ENCODE measurements at places on chromosomes 4 and X.

- no peaks in the 10 kb centered on the region for H3K27me3 ChIP-seq
- H3K4me3 ChIP-seq = no peak overlapping the region
- peak overlapping the region; percentile 96 for H3K27ac ChIP-seq
These were observed 229.6 kb upstream of the PGRMC2 start for GRCh38 chr4:128517096-128517738.

DNA sequence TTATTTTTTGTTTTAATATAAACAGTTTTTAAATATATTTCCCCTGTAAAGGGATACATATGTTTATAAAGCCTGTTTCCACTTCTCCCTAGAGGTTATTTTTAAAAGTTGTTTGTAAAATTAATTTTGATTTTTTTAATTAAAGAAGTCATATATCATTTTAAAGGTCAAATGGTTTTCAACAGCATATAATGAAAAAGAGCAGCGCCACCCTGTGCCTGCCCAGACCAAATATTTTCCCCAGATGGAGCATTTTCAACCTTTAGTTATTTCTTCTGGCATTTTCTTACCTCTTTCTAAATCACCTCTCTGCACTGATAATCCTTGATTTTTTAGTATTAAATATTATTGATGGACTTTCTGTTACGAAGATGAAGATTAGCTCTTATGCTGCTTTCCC lies 21.0 kb downstream of the MSX1 start:
- no peak overlapping the region for H3K4me3 ChIP-seq
- no peaks in the 10 kb centered on the region for H3K4me1 ChIP-seq
- H3K36me3 ChIP-seq = no peaks in the 10 kb centered on the region
- no peak overlapping the region for H3K27ac ChIP-seq
- no peak for DNase-seq

GRCh38 chr4:86916392-86916791 lies 18.4 kb upstream of the AFF1 start:
- DNase-seq = no peak
- H3K27me3 ChIP-seq = no peaks in the 10 kb centered on the region
- H3K4me3 ChIP-seq = no peak overlapping the region
- H3K36me3 ChIP-seq = no peaks in the 10 kb centered on the region
- H3K27ac ChIP-seq = no peak overlapping the region

DNA sequence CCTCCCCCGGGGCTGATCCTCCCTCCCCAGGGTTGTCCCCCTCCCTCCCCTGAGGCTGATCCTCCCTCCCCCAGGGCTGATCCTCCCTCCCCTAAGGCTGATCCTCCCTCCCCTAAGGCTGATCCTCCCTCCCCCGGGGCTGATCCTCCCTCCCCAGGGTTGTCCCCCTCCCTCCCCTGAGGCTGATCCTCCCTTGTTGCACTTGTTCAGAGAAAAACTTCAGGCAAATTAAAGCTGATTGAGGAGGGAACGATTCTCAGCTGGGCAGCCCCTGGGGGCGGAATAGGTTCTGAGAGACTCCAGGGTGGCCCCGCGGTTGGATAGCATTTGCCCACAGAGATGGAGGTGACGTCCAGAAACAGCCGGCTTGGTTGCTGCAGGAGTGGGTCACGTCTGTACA lies 110.7 kb upstream of the ADRA2C start:
- no peak overlapping the region for H3K27ac ChIP-seq
- H3K4me1 ChIP-seq = peaks cover 7% of the 10 kb centered on the region
- peaks cover 11% of the 10 kb centered on the region for H3K27me3 ChIP-seq
- no peak overlapping the region for H3K4me3 ChIP-seq

DNA sequence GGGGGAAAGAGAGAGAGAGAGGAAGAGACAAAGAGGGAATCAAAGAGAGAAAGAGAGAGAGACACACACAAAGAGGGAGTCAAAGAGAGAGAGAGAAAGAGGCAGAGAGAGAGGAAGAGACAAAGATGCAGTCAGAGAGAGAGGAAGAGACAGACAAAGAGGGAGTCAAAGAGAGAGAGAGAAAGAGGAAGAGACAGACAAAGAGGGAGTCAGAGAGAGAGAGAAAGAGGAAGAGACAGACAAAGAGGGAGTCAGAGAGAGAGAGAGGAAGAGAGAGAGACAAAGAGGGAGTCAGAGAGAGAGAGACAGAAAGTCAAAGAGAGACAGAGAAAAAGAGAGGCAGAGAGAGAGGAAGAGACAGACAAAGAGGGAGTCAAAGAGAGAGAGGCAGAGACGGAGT lies 45.5 kb downstream of the MAGEA9 start:
- H3K36me3 ChIP-seq = no peaks in the 10 kb centered on the region
- no peak overlapping the region for H3K4me3 ChIP-seq
- H3K4me1 ChIP-seq = no peaks in the 10 kb centered on the region
- no peak overlapping the region for H3K27ac ChIP-seq
- DNase-seq = no peak

- no peak overlapping the region for H3K4me3 ChIP-seq
- no peak overlapping the region for H3K27ac ChIP-seq
- H3K27me3 ChIP-seq = no peaks in the 10 kb centered on the region
- H3K4me1 ChIP-seq = no peaks in the 10 kb centered on the region
- no peaks in the 10 kb centered on the region for H3K36me3 ChIP-seq
These were observed 939.8 kb downstream of the GLUD2 start for GRCh38 chrX:121987163-121987562.

- H3K36me3 ChIP-seq = no peaks in the 10 kb centered on the region
- H3K27me3 ChIP-seq = no peaks in the 10 kb centered on the region
- no peak for DNase-seq
- no peaks in the 10 kb centered on the region for H3K4me1 ChIP-seq
- no peak overlapping the region for H3K4me3 ChIP-seq
- no peak overlapping the region for H3K27ac ChIP-seq
These were observed 897.5 kb upstream of the AGA start for GRCh38 chr4:178339769-178340168.

DNA sequence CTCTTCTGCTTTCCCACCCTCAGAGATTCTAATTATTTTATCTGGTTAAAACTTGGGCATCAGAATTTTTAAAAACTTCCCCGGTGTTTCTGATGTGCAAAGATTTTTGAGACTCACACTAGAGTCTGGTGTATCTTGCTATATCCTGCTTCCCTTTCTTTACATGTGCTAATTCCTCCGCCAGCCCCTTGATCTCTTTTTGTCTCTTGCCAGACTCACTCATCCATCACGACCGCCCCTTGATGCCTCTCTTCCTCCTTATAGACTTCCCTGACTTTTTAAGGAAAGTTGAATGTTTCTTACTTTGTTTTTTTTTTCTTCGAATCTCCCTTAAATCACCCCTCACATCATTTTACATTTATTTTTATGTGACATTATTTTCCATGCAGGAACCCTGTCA lies 274.9 kb upstream of the PITX2 start:
- H3K36me3 ChIP-seq = no peaks in the 10 kb centered on the region
- H3K27me3 ChIP-seq = no peaks in the 10 kb centered on the region
- H3K4me1 ChIP-seq = no peaks in the 10 kb centered on the region
- H3K27ac ChIP-seq = no peak overlapping the region
- DNase-seq = no peak

DNA sequence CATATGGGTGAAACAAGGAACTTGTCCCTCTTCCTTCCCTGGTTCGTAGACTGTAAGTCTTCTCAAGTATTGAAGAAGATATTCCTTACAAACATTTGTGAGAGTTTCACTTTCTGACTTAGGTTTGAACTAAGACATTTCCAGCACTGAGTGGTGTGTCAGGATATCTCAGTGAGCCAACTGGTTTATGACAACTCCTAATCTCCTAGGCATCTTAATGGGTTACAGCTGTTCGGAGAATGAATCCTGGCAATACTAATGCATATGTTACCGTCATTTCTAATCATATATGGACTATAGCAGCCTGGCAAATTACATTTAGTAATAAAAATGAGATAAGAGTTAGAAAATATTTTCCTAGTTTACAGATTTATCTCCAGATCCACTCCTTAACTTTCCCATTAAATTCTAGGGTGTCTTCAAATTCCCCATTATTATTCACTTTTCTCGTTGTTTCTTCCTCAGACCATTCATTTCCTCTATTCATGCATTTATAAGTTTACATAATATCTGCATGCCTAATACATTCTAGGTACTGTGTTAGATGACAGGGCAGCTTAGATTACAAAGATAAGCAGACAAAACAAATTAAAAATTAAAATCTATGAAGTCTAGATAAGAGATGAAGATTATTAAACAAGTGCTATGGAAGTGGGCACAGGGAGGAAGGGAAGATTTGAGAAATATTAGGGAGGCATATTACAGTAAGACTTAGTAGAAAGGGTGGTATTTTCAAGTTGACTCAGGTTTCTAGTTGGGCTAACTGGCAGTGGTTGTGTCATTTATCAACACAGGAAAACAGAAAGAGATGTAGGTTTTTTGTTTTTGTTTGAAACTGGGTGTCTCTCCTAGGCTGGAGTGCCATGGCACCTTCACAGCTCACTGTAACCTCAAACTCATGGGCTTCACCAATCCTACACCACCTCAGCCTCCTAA lies 173.9 kb downstream of the WDFY3 start:
- no peak overlapping the region for H3K4me3 ChIP-seq
- no peaks in the 10 kb centered on the region for H3K4me1 ChIP-seq
- no peak for DNase-seq
- no peak overlapping the region for H3K27ac ChIP-seq

DNA sequence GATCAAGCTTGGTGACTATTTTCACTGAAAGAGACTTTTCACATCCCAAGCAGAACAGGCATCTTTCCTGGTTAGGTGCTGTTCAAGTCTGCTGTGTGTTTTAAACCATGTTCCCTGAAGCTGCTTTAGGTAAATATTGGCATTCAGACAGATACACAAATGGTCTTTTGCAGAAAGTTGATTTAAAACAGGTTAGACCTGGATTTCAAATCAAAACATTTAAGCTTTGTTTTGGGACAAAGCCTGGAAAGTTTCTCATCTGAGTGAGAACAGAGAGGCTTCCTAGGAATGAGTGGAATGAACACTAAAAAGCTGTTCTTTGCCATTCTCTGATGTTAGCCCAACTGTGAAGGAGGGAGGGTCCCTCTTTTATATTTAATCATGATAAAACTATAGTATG lies 10.1 kb downstream of the ANXA3 start:
- no peaks in the 10 kb centered on the region for H3K36me3 ChIP-seq
- H3K27ac ChIP-seq = peak overlapping the region; percentile 72
- peaks cover 66% of the 10 kb centered on the region for H3K4me1 ChIP-seq
- no peak for DNase-seq
- H3K4me3 ChIP-seq = no peak overlapping the region
- no peaks in the 10 kb centered on the region for H3K27me3 ChIP-seq

DNA sequence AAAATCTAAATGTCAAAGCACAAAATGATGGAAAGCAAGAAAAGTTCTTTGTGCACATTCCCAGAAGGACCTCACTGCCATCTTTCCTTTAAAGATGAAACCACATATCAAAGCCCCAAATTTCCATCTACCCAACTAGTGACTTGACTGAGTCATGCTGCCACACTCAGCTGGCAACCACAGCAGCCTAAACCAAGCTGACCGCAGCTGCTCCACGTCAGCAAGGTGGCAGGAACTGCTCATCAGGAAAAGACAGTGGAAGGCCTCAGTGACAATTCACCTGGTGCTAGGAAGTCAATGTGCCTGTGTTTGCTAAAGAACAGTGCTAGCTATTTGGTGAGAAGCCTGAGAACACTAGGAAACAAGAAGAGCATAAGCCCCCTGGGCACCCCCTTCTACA lies 26.1 kb downstream of the ACOX3 start:
- H3K27ac ChIP-seq = no peak overlapping the region
- no peak overlapping the region for H3K4me3 ChIP-seq
- H3K4me1 ChIP-seq = no peaks in the 10 kb centered on the region
- H3K36me3 ChIP-seq = no peaks in the 10 kb centered on the region
- no peak for DNase-seq

DNA sequence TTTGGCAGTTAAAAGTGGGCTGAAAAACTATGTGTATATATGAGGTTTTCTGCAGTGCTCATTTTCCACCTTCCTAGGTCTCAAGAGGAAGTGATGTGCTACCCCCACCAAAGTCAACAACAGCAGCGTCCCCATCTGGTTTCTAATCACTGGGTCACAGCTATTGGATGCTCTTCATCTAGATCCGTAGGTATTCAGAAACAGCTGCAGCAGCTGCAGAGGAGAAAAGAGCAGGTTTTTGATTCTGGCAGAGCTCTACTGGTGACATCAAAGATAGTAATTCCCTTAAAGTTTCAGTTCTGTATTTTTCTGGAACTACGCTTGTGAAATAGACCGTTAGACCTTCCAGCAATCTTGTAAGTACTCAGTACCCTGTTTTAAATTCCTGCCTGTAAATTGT lies 5.8 kb upstream of the GUCY2F start:
- H3K27ac ChIP-seq = no peak overlapping the region
- no peaks in the 10 kb centered on the region for H3K36me3 ChIP-seq
- no peaks in the 10 kb centered on the region for H3K4me1 ChIP-seq
- H3K4me3 ChIP-seq = no peak overlapping the region
- DNase-seq = no peak

- no peak for DNase-seq
- no peak overlapping the region for H3K4me3 ChIP-seq
- no peaks in the 10 kb centered on the region for H3K27me3 ChIP-seq
- no peak overlapping the region for H3K27ac ChIP-seq
These were observed 124.2 kb downstream of the CAMK2D start for GRCh38 chr4:113637363-113637762.

DNA sequence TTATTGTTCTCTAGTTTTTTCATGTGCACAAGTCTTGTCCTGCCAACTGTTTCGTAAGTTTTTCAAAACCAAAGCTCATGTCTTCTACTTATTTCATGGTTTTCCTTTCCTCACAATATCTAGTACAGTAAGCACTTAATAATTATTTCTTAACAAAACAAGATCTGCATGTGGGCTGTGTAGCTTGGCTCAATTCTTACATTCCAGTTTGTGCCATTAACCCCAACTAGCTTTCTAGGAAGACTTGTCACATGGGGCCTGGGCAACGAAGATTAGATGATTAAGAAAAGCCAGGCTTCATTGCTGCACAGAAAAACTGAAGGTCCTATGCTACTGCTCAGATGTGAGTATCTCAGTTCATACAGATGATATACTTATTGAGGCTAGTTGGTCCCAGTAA lies 155.3 kb upstream of the TEX13A start:
- H3K27me3 ChIP-seq = no peaks in the 10 kb centered on the region
- H3K4me3 ChIP-seq = no peak overlapping the region
- no peak overlapping the region for H3K27ac ChIP-seq
- DNase-seq = no peak
- no peaks in the 10 kb centered on the region for H3K4me1 ChIP-seq

Measured in hepatocyte (in vitro differentiated cells).